Mesothelial cell of epicardium (in vitro differentiated cells): ENCODE measurements at places on chromosomes 3 and 15.
A peak's percentile ranks its signal among the peaks of the same experiment; 100 is the strongest.

DNA sequence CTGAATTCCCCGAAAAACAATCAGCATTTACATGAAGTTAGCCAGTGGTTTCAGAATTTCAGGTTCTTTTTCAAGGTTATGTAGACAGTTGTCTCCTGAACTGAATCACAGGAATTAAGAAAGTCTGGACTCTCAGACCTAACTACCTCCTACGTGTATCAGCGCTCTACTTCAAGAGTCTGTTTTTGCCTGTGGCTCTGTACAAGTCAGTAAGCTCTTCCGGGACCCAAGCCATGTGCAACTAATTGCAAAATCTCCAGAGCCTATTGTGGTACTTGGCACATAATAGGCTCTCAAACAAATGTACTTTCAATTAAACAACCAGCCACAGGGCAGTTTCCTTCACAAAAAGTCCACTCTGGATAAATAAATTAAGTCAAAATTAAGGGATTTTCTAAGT, 414.2 kb downstream of the PDCD6IP start:
- no peak for DNase-seq

DNA sequence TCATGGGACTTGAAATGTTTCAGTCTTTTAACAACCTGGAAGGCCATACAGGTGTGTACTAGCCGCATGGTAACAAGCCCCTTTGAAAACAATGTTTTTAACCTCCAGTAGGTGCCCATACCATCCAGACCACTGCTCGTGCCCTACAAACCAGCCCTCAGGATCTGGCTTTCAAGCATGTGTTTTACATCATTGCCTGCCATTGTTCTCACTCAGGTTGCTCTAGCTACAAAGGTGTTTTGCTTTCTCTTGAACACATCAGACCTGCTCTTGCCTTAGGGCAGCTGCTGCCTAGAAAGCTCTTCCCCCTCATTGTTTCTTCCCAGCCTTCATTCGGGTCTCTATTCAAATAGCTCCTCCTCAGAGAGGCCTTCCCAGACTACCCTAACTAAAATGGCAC, 32.3 kb upstream of the MAP3K13 start:
- DNase-seq = no peak

DNA sequence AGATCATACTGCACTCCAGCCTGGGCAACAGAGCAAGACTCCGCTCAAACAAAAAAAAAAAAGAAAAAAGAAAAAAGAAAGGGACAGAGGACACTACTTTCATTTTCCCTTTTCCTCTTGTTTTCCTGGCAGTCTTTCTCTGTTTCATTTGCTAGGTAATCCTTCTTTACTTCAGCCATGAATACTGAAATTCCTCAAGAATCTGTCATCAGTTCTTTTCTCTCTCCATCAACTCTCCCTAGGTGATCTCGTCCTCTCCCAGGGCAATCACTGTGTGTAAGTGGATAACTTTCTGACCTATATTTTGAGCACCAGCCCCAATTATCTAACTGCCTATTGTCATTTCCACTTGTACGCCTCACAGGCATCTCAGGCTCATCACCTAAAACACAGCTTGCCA, 51.5 kb downstream of the TTC23 start:
- DNase-seq = no peak

- DNase-seq = no peak
These were observed 238.6 kb upstream of the TMC3 start for GRCh38 chr15:81612631-81613030.

- no peak for DNase-seq
These were observed 154.6 kb downstream of the PTPRG start for GRCh38 chr3:61715886-61716527.

- no peak for DNase-seq
These were observed 21.0 kb downstream of the SEC61A1 start for GRCh38 chr3:128073185-128073725.

GRCh38 chr15:33114374-33114717, 80.2 kb downstream of the FMN1 start:
- DNase-seq = no peak

GRCh38 chr3:185939721-185940120, 1.9 kb upstream of the TRA2B start:
- no peak for DNase-seq

DNA sequence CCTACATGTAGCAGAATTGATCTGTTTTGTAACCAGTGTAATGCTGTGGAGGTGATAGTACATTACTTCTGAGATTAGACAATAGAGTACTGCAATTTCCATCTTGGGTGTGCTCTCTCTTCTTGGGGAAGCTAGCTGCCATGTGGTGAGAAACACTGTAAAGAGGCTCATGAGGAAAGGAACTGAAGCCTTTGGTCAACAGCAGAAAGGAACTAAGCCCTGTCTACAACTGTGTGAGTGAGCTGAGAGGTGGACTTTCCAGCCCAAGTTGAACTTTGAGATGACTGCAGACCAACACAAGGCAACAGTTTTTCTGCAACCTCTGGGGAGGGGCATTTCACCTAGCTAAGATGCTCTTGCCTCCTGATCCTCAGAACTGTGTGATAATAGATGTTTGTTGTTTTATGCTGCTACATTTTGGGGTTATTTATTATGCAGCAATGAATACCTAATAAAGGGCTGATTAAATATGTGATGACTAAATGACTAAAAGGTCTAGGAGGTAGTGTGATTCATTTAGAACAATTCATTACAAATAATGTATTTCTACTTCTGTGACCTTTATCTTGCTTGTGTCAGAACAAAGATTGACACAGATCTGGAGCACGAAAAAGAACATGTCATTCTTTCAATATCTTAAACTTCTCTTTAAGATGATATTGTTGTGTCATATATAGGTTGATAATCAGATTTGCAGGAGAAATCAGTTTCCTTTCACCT, 121.6 kb upstream of the THRB start:
- no peak for DNase-seq

DNA sequence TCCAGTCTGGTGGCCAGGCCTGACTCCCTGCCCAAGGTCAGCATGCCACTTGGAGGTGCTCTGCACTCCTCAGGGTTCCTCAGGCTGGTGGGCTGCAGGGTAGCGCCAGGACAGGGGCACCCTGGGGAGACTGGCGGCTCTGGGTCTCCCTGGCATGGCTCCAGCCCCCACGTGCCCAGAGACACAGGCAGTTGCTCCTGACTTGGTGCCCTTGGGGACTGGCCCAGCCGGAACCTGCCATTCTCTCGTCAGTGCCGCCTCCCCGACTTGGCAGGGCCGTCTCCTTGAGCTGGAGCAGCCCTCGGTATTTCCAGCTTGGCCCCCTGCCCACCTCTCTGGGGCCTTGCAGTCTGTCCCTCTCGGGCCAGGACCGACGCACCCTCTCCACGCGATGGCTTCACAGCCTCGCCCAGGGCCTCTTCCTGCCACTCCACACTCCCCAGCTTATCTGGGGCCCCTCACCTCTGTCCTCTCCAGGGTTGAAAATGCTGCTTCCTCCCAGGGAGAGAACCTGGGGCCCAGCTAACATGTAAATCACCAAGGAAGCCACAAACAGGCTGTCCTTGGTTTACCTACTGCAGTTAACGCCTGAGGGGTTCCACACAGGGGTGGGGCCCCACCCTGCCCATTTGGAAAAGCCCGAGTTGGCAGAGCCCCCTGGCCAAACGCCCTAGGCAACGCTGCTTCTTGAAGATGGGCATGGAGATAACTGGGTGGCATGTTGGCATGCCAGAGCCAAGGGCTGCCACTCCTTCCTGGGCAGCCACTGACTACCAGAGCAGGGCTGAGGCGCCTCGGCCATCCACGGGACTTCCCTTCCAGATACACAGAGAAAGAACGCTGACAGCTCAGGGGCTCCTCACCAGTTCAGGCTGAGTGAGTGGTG, 61.4 kb downstream of the SMAD6 start:
- no peak for DNase-seq

GRCh38 chr3:61936344-61936937, 375.1 kb downstream of the PTPRG start:
- DNase-seq = no peak

DNA sequence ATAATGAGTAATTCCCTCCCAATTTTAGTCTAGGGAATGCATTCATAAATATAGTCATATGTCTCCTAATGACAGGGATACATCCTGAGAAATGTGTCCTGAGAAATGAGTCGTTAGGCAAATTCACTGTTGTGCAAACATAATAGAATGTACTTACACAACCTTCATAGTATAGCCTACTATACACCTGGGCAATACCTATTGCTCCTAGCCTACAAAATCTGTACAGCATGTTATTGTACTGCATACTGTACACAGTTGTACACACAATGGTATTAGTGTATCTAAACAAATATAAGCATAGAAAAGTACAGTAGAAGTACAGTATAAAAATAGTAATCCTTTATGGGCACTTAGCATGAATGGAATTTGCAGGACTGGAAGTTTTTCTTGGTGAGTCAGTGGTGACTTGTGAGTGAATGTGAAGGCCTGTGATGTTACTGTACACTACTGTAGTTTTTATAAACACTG, 6.6 kb downstream of the DTWD1 start:
- no peak for DNase-seq

DNA sequence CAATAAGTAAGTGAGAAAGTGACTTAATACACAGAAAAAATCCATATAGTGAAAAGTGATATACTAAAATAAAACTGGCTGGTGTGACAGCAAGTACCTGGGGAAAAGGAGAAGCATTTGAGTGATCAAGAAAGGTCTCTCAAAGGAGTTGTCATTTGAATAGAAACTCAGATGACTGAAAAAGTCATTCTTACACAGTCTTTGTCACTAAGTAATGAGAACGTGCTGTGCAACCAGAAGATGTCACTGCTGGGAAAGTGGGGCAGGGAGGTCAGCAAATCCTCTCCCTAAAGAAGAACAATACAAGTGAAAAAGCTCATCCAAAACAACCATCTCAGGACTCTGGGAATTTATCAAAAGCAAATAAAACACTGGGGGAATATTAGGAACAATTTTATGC, 317.5 kb upstream of the TRIM42 start:
- no peak for DNase-seq

GRCh38 chr3:66778777-66779176, 219.3 kb upstream of the KBTBD8 start:
- DNase-seq = no peak

GRCh38 chr3:187318819-187319616, 27.5 kb upstream of the MASP1 start:
- DNase-seq = peak; percentile 57

DNA sequence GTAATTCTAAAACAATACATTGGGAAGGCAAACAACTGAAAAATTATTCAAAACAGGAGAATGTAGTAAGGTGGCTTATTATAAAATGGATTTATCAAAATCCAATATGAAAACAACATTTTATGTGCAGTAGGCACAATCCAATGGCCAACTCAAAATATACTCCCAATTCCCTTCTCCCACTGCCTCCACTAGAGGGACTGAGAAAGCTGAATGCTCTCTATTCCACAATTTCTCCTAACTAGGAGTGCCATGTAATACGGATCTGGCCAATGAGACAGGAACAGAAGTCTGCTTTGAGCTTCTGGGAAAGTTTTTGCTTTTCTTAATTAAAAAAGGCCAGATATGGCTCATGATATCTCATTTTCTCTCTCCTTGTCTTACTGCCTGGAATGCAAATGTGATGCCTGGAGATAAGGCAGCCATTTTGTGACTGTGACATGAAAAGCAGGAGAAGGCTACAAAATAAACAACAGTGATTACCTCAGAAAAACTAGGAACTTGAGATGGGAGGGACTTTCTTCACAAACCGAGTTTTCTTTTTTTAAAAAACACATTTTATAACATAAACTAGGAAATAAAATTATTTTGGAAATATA, 18.8 kb upstream of the VGLL4 start:
- DNase-seq = no peak

DNA sequence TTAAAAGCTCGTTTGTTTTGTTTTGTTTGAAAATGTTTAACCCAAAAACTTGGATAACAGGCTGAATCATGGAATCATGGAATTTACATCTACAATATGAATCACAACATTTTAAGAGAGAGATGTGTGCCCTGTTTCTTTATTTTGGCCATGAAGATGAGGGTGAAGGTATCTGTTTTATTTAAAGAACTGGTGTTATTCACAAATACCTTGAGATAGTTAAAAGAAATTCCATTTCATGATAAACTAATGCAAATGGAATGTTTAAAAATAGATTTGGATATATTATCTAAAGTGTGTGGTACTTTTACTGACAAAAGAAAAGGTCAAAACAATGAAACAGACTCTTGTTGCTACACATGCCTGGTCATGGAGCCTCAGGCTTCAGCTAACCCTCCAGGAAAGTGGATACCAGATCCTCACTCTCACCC, 486.0 kb upstream of the CFAP20DC start:
- DNase-seq = no peak

DNA sequence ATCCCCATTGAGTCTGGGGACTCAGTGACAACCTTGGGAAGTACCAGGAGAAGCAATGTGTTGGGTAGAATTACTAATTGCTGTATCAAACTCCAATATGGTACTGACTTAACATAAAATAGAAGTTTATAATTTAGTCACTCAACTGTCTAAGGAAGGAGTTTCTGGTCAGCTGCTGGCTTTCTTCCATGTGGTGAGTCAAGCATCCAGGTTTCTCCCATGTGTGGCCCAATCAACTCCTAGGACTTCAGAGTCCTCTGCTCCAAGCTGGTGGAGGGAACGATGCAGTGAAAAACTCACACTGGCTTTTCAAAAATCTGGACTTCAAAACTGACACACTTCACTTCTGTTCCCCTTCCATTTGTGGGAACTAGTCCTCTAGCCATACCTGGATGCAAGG, 25.2 kb downstream of the WNT5A start:
- DNase-seq = no peak

DNA sequence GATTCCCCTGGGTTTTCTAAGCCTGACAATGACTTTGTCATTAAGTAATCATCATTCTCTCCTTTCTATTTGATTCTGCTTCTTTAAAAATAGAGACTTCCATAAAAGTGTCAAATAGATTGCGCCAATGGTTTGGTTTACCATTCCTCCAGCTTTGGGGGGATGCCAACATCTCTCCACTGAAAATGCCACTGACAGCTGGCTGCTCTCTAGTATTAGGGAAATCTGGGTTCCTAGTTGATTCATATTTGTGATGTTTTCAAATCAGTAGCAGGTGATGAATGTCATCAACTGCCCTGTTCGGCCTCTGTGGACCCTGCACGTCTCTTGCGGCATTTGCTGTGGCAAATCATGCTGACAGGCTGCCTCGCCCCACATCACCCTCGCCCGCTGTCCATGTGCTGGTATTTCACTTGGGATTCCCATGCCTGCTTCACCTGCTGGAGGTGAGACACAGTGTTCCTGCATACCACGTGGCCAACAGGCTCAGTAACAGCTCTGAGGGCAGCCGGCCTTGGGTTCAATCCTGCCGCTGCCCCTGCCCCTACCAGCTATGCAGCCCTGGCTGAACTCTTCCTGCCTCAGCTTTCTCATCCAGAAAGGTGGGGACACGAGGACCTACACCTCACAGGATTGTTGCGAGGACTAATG, 28.1 kb downstream of the ZXDC start:
- no peak for DNase-seq
